CD8-positive, alpha-beta memory T cell (primary cell): ENCODE measurements at places on chromosomes 1 and 21. TPM values are rescaled to one million over a fixed set of nuclear protein-coding genes. Genes with fewer than 3 reads are reported as not detected.

DNA sequence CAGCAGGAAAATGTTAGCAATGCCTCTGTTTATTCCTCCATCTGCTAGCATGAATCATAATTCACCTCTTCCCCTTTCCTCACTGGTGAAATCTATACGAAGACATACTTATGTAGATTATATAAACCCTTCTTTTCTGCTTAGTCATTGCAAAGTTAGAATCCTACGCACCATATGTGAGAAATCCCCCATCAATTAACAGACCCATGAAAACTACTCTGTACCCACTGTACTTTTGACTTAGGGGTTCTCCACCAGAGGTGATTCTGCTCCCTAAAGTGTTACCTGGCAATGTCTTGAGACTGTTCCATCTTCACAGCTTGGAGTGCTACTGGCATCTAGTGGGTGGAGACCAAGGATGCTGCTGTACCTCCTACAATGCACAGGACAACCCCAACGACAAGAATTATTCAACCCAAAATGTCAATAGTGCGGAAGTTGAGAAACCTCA is 49.6 kb upstream of the KCTD3 start:
- H3K36me3 ChIP-seq: no peaks in the 10 kb centered on the region
- no peaks in the 10 kb centered on the region for H3K4me1 ChIP-seq
- no peaks in the 10 kb centered on the region for H3K27me3 ChIP-seq
- no peak for DNase-seq

DNA sequence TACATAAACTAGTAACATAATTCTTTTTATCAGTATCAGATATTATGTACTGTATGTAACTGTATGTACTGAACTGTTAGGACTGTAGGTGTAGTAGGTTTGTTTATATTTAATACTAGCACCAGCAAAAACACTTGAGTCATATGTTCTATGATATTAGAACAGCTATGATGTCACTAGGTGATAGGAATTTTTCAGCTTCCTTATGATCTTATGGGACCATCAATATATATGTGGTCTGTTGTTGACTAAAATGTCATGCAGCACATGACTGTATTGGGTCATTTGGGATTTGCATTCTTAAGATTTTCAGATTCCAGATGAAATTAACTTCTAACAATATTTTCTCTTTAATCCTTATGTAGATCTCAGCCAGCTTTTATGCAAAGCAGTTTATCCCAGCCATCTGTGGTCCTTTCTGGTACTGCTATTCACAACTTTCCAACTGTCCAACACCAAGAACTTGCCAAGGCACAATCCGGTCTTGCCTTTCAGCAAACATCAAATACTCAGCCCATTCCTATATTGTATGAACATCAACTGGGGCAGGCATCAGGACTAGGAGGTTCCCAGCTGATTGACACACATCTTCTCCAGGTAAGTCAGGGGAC is 38.3 kb upstream of the MYOCOS start:
- H3K27me3 ChIP-seq: no peaks in the 10 kb centered on the region
- H3K4me3 ChIP-seq: no peak overlapping the region
- peaks cover 69% of the 10 kb centered on the region for H3K36me3 ChIP-seq
- H3K27ac ChIP-seq: no peak overlapping the region

GRCh38 chr1:211731456-211732292 is 56.3 kb upstream of the NEK2 start:
- no peaks in the 10 kb centered on the region for H3K4me1 ChIP-seq
- H3K27ac ChIP-seq: no peak overlapping the region
- no peaks in the 10 kb centered on the region for H3K27me3 ChIP-seq
- no peak for DNase-seq

DNA sequence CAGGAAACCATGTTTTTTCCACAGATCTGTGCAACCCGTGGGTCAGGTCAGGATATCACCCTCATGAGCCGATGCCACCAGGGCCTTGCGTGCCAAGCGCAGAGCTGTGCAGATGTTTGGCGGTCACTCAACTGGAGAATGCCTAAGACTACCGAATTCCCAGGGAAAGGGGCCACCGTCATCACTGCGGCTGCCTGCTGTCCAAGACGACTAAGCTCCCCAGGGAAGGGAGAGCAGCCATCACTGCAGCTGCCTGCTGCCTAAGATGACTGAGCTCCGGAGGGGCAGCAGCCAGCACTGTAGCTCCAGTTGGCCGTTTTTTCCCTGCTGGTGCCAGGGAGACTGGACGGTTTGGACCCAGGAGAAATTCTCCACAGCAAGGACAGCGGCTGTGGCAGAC is 31.1 kb downstream of the AKT3 start:
- H3K4me1 ChIP-seq: no peaks in the 10 kb centered on the region
- DNase-seq: no peak
- no peaks in the 10 kb centered on the region for H3K36me3 ChIP-seq
- no peaks in the 10 kb centered on the region for H3K27me3 ChIP-seq
- H3K27ac ChIP-seq: no peak overlapping the region
- no peak overlapping the region for H3K4me3 ChIP-seq

- no peaks in the 10 kb centered on the region for H3K27me3 ChIP-seq
- no peaks in the 10 kb centered on the region for H3K36me3 ChIP-seq
- peak overlapping the region; percentile 54 for H3K4me3 ChIP-seq
- peak overlapping the region; percentile 93 for H3K27ac ChIP-seq
- DNase-seq: peak; percentile 59
- peaks cover 47% of the 10 kb centered on the region for H3K4me1 ChIP-seq
Measured at GRCh38 chr1:91803847-91804545, 82.0 kb downstream of the TGFBR3 start.

- peaks cover 8% of the 10 kb centered on the region for H3K36me3 ChIP-seq
- H3K27me3 ChIP-seq: no peaks in the 10 kb centered on the region
- H3K27ac ChIP-seq: peak overlapping the region; percentile 84
- peaks cover 24% of the 10 kb centered on the region for H3K4me1 ChIP-seq
Measured at GRCh38 chr21:39182484-39183271, 573 bp downstream of the PSMG1 start.

The NID1 gene
- not detected for polyA plus RNA-seq

The SELP gene
- polyA plus RNA-seq: 2.7 TPM

The ATPAF1 gene
- 75.8 TPM for polyA plus RNA-seq

The ADAMTSL4 gene
- polyA plus RNA-seq: not detected
